Activated CD4-positive, CD25-positive, alpha-beta regulatory T cell treated with anti-CD3 and anti-CD28 coated beads, Interleukin-2, amount 50 U/mL, for 16 hours (primary cell): ENCODE measurements at places on chromosomes 6 and 20.

- DNase-seq: no peak
These were observed 162.1 kb upstream of the TBX18 start for GRCh38 chr6:84926189-84927155.

DNA sequence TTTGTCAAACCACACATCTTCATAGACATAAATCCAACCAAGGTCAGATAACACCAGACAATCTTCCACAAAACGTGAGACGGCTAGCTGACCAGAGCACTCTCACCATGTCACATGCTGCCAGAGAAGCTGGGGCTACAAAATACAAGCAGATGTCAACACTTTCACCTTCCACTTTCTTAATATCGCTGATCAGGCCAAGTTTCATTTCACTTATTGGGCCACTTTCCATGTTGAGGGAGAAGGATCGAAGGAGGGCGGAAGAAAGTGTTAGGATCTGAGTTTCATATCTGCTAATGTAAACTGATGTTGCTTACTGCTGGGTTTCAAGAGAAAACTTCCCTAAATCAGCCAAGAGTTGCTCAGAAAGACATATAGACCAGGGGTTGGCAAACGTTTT, 177.0 kb upstream of the PRDM1 start:
- DNase-seq: no peak

- no peak for DNase-seq
These were observed 41.8 kb downstream of the C6orf58 start for GRCh38 chr6:127618729-127619128.

DNA sequence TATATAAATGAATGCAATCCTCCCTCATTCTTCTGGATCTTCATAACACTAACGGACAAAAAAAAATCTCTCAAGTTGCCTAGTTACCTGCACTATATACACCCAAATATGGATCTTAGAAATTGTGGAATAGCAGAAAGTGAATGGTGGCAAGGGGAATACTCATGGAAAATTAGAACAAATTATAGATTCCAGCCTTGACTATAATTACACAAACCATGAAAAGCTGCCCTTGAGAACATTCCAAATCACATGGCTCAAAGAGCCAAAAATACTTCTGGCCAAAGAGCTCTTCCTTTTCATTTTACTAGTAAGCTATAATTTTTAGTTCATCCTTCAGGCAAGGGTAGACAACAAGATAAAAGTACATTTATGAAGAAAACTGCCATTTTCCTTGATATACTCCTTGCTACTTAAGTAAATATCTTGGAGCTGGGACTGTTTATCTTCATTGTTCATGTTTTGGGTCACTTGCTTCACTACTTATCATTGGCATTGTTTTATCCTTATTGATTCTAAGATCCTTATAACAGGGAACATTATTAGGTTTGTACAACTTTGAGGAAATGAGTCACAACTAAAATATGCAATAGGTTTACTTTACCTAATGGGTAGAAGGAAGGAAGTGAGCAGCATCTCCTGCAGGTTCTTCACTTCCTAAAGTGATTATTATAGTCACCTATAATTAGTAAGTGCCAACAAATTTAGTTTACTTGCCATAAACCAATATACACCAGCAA, 6.4 kb upstream of the MTRES1 start:
- DNase-seq: no peak

DNA sequence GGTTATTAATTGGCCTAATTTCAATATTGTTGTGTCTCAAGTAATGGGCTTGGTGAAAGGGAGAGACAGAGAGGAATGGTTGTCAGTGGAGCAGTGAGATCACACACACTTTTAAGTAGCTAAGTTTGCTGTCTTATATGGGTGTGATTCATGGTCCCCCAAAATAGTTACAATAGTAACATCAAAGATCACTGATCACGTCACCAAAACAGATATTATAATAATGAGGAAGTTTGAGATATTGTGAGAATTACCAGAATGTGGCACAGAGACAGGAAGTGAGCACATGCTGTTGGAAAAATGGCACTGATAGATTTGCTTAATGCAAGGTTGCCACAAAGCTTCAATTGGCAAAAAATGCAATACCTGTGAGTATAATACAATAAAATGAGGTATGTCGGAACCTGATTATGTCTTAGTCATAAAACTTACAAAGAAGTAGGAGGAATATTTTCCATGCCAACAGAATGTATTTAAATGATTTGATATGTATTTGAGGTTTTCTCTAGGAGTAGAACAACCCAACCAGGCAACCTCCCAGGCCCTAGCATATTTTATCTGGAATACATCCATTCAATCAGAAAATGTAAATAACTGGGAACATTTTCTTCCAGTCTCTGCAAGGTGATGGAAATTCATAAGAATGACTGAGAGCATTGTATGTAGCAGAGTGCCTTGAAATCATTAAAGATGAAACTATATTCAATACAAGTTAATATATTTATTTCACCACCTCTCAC, 167.8 kb downstream of the CARMIL1 start:
- DNase-seq: no peak

GRCh38 chr6:123622780-123623179, 14.0 kb downstream of the TRDN start:
- DNase-seq: no peak

DNA sequence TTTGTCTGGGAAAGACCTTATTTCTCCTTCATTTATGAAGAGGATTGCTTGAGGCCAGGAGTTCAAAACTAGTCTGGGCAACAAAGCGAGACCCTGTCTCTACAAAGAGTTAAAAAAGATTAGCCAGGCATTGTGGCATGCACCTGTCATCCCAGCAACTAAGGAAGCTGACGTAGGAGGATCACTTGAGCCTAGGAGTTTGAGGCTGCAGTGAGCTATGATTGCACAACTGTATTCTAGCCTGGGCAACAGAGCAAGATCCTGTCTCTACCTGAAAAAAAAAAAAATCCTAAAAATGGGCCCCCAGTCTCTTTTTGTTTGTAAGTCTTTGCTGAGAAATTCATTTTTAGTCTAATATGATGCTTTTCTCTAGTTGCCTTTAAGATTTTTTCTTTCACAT, 29.2 kb upstream of the EIF2S2 start:
- DNase-seq: no peak

DNA sequence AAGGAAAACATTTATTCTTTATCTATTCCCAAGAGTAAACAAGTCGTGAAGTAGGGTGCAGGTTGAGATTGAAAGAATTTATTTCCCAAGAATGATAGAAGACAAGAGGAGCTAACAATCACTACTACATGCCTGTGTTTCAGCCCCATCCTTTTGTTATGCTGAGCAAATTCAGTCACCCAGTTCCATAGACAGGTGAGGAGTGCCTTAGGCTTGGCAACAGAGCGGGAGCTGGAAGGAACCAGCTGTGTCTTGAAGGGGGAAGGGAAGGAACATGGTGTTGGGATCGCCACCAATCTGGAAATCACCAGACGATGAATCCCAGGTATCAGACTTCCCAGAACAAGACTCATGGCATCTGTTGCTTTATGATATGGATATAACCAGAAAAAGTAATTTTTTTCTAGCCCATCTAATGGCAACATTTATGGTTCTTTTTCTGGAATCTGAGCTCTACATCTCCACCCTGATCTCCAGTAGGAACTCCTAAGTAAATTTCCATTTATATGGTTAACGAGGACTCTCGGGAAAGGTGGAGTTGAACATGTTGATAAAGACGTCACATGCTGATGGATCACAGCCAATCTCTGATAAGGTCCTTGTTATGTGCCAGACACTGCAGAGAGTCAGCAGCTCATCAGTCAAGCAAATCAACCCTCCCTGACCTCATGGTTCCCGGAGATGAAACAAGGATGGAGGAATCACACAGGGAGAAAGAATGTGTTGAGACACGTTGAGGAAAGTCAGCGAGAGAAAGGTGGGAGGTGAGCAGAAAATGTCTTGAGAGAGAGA, 344.9 kb downstream of the SMOC2 start:
- no peak for DNase-seq

DNA sequence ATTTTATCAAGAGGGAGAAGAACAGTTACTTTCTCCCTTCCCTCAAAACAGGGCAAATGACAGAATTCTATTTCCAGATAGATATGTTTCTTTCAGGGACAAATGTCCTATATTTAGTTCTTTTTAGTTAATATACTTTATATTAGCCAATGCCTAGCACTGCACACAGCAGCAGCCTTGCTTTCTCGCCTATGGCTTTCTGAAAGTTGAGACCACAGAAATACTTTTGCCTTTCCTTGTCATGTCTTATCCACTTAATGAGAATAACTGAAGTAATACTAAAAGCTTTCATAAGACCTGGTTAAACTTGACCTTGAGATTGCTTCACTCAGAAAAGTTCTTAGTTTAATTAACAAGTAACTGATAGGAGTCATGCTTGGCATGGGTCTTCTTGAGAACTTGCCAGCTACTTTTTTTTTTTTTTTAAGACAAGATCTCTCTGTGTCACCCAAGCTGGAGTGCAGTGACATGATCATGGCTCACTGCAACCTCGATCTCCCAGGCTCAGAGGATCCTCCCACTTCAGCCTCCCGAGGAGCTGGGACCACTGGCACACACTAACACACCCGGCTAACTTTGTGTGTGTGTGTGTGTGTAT, 159.3 kb downstream of the CDKAL1 start:
- no peak for DNase-seq

DNA sequence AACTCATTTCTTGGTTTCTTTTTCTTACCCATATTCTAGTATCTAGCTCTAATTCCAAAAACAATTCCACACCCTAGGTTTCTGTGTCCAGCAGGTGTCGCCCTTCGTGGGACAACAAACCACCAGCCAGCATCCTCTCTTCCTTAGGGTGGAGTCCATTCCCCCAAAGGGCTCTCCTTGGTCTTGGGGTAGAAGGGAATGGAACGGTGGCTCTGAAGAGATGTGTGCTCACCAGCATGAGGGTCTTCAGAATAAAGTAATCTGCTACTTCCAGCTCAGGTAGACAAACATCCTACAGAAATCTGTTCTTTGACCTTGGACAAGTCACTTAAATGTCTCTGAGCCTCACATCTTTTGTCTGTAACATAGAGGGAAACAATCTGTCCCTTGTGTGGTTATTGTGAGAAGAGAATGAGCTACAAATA, 7.2 kb downstream of the HLA-DMB start:
- peak; percentile 61 for DNase-seq

DNA sequence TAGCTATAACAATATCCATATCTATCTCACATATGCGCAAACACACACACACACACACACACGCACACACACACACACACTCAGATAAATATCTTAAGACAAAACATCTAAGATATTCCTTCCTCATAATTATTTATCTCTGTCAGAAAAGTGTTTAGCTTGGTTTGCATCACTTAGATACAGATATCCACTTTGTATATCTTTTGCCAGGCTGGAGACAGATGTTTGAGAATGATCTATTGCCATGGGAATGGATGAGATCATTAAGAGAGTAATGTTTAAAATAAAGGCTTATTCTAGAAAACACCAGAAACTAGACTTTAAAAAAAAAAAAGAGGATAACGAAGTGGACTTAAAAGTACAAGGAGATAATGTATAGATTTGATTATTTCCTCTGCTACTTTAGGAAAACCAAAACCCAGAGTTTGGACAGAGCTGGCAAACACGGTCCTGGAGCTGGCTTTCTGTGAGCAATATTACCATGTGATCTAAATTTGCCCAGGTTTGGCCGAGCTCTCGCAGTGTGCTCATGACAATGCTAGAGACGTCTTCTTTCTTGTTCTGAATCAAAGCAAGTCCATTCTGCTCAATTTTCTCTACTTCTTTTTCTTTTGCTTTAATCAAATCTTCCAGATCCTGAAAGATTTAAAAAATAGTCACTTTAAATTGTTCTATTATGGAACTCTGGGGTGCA, 411.8 kb downstream of the SYNE1 start:
- no peak for DNase-seq

DNA sequence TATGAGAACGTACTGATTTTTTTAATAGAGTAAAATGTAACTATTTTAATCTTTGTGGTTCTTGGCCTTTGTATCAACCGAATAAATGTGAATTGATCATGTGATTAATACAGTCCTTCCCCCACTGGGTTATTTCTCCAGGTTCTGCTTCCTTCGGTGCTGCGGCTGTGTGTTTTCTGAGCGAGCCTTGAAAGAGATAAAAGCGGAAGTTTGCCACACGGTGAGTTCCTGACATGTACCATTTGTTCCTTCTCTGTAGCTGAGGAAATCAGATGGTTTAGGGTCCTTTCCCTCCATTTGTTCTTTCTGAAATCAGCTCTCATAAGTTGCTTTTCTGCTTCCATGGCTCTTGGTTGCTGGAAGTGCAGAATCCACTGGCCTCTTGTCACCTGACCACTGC, 15.5 kb downstream of the RTF2 start:
- no peak for DNase-seq

GRCh38 chr6:119360262-119360915, 10.8 kb upstream of the MAN1A1 start:
- DNase-seq: no peak

DNA sequence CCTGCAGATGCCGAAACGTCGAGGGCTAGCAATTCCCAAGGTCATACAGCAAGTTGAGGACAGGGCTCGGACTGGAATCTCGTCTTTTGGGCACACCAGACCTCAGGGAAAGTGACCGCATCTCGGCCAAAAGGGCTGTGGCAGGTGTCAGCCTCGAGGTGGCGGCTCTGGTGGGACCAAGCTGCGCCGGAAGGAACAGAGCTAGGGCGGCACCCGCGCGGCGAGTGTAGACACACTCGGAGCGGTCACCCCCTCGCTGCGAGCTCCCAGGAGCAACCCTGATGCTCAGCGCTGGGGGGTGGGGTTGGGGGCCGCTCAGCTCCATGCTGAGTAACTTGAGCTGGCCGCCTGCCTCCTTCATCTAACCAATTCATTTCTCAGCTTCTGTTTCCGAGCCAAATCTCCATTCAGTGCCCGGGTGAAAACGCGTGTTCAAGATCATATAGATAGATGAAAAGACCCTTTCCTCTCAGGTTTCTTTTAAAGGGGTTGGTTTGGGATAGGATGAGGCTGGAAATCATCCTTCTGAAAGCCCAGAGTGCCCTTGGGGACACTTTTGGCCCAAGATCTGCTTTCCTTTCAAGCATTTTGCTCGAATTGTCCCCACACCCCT, 2.2 kb upstream of the TUBB2B start:
- DNase-seq: no peak

GRCh38 chr20:15422966-15423365, 1085.6 kb upstream of the FLRT3 start:
- DNase-seq: no peak

DNA sequence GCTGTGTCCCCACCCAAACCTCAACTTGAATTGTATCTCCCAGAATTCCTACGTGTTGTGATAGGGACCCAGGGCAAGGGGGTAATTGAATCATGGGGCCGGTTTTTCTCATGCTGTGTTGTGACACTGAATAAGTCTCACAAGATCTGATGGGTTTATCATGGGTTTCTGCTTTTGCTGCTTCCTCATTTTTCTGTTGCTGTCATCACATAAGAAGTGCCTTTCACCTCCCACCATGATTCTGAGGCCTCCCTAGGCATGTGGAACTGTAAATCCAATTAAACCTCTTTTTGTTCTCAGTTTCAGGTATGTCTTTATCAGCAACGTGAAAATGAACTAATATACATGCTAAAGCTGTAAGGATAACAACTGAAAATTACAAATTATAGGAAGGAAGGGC, 88.3 kb downstream of the CDYL start:
- DNase-seq: no peak
